Adrenal gland (tissue), 19 donors: ENCODE measurements at places on chromosomes 1 and 21. TPM values are rescaled to one million over a fixed set of nuclear protein-coding genes. Genes with fewer than 3 reads are reported as not detected.

GRCh38 chr1:11740258-11741192 lies 4.6 kb downstream of the AGTRAP start:
- no peak for DNase-seq

DNA sequence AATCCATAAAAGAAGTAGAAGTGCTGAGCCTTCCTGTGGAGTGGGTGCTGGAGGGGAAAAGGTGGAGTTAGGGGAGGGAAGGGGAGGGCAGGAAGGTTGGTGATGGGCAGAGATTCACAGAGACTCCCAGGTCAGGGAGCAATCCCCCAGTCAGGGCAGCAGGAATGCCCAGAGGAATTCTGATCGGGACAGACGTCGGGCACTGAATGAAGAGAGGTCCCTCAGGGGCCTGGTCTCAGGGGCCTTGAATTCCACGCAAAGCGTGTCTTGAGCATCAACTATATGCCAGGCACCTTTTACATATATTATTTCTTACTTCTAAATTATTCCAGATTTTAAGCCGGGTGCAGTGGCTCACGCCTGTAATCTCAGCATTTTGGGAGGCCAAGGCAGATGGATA lies 7.2 kb upstream of the PADI1 start:
- no peak for DNase-seq

GRCh38 chr1:28073867-28074266 lies 14.5 kb downstream of the EYA3 start:
- DNase-seq = no peak

DNA sequence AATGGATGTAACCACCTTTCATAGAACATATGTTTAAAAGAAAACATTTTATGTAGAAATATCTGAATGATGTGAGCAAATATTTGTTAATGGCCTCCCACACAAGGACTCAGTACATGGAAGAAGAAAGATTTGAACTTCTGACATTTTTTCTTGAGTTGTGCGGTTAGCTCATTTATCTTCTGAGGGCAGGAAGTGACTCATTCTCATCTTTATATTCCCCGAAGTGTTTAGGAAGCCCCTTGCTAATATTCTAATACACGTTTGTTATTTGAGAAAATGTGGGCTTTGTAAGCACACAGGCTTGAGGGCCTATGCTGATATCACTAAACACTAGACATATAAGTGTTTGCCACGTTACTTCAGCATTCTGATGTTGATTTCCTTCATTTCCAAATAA lies 392.5 kb upstream of the PTBP2 start:
- DNase-seq = no peak

DNA sequence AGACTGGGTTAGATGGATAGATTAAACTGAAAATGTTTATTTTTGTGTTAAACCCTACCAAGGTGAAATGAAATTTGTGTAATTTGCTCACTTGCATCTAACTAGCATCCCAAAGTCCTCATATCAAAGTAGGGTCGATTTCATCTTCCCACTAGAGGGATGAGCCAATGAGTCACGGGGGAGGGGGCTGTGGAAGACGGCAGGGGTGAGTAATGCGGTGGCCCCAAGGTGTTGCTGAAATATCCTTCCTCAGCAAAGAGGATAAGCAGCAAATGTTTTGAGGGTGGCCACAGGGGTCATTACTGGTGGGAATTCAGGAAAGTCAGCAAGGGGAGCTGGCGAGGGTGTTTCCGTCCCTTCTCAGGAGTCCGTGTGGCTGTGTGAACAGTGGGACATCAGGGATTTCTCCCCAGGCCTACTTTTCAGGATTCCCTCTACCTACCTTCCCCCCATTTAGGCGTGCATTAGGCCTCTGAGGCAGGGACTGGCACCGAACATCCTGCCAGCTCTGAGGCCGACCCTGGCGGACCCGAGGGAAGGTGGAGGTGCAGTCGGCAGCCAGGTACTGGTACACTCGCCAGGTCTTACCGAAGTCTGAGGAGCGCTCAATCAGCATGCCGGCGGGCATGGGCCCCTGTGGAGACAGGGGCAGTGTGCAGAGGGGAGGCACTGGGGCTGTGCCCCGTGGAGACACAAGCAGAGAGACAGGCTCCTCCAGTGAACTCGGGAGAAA lies 18.1 kb downstream of the LAMB3 start:
- no peak for DNase-seq

GRCh38 chr1:87106867-87107266 lies 192.4 kb downstream of the HS2ST1 start:
- DNase-seq = no peak

DNA sequence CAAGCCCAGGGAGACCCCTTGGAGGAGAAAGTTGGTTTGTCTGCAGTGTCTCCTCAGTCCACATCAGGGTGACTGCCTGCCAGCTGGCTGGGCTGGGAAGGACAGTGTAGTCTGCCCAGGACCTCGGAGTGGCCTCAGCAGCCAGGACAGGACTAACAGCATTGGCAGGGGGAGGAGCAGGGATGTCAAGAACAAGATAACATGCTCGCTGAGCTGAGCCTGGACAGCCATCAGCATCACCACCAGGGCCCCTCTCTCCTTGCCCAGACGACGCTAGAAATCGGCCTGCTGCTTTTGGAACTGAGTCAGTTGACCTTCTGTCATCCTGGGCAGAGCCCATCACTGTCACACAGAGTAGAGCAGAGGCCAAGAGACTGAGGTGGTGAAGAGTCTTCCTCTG lies 83.6 kb upstream of the CNTN2 start:
- peak; percentile 36 for DNase-seq

- DNase-seq = no peak
These were observed 5.2 kb upstream of the KRTAP19-8 start for GRCh38 chr21:31043471-31043870.

DNA sequence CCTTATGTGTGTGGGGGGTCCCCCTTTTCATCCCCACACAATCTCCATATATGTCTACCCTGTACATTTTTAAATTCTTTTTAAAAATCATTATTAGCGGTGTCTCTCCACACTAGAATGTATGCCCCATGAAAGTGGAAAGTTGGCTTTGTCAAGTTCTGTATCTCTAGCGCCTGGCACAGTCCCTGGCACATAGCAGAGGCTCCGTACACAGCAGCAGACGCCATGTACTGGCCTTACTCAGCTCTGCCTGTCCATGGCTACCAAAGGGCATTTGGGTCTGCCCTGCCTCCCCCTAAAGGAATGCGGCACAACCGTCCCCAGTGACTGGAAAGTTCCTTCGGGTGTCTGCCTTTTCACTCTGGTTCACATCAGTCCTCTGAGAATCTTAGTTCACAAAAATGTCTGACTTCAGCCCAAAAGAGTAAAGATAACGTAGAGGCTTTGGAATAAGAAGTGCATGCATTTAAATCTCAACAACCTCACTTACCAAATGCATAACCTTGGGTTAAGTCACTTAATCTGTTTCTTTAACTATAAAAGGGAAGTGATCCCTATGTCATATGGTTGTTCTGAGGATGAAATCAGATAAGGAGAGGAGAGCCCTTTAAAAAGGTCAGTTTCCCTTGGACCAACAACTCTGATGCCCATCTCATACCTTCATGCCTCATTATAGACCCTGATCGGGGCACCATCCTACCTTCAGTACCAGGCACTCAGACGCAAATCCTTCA lies 61.1 kb downstream of the CD46 start:
- DNase-seq = no peak

DNA sequence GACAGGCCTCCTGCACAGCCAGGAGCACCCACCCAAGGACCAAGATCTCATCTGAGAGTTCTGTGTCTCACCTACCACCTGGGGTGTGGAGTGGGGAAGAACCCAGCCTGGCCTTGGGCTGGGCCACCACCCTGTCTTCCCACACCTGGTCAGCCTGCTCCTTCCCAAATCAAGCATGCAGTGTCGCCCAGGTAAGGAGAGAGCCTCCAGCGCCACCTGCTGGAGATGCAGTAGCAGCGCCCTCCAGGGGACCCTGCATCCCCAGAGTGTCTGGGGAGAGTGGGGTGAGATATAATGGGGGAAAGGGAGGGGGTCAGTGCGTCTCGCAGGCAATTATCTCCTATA lies 32.3 kb downstream of the KIAA2013 start:
- peak; percentile 56 for DNase-seq

GRCh38 chr1:246781212-246781611 lies 57.0 kb downstream of the SCCPDH start:
- no peak for DNase-seq

The CFHR1 gene
- 0.42 TPM for total RNA-seq

The PMVK gene
- total RNA-seq = 55.8 TPM

The FNDC5 gene
- total RNA-seq = 50.9 TPM

The SPRR2G gene
- total RNA-seq = not detected

The OTUD7B gene
- total RNA-seq = 14.4 TPM
